Posterior cingulate gyrus (tissue), 11 donors: ENCODE measurements at places on chromosomes 13 and 19.

- DNase-seq = peak; percentile 42
Measured at GRCh38 chr19:53511933-53512374, 26.0 kb upstream of the ZNF331 start.

GRCh38 chr19:40367577-40368434 is 19.3 kb downstream of the PLD3 start:
- no peak for DNase-seq

DNA sequence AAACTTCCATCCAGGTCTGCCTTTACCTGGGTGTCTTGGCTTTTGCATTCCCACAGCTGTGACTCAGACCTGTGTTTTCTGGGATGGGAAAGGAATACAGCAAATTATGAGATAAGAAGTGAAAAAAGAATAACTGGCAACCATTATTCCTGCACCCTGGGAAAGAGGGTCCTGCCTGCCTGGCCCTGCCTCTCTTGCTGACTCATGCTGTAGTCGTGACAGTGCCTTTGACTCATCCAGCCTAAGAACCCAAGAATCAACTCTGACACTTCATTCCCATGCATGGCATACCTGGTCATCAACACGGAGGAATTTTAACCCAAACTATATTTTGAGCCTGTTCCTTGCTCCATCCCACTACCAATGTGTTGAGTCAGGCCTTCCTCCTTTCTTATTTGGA is 185.4 kb upstream of the SERP2 start:
- DNase-seq = no peak

- peak; percentile 74 for DNase-seq
Measured at GRCh38 chr19:2116507-2116906, 19.8 kb downstream of the IZUMO4 start.

DNA sequence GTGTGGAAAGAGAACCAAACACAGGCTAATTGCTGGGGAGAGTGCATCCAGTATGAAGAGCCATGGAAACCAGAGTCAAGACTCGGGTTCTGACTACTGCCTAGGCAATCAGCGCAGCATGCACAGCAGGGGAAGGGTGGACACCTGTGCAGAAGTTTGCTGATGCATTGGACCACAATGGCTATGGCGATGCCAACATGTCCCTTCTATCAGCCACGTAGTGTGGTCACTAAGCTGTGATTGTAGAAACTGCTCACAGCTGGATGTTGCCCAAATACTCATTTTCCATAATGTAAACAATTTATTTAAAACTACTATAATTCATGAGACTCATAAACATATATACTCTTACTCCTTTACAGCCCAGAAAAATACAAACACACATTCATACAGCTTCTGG is 1718.2 kb downstream of the EFNB2 start:
- DNase-seq = no peak

DNA sequence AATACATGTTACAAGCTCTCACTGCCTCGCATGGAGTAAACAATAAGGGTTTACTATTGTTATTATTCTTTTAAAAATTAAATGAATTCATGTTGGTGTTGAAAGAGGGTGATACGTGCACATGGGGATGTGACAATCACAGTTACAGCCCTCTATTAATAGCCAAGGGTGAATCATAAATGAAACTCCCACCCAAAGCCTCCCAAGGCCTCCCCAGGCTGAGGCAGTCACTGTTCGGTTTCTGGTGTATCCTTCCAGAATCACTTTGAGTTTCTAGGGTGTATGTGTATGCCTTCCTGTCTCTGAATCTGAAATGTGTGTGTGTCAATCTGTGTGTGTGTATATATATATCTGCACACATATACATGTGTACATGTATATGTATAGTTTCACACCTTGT is 73.4 kb downstream of the AKAP11 start:
- no peak for DNase-seq

- no peak for DNase-seq
Measured at GRCh38 chr13:61695147-61695546, 279.5 kb upstream of the PCDH20 start.

DNA sequence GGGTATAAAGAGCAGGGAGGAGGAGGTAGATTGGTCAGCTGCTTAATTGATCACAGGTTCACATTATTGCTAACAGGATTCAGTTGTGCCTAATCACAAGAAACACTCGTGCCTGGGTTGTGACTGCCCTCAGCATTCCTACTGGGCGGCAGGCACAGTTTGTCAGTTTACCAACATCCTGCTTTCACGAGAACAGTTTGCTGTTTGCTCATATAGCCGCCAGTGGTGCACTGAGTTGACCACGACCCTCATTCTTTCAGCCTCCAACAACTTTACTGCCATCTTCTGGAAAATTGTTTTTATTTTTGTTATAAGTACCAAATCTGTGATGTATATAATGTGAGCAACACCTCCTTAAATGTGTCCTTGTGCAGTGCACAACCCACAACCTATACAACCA is 16.2 kb upstream of the IFT88 start:
- DNase-seq = no peak
